ENCODE measurements at places on chromosomes 4 and X. TPM values are rescaled to one million over a fixed set of nuclear protein-coding genes. Genes with fewer than 3 reads are reported as not detected.

SRPX2 gene
- total RNA-seq, result 79.9 TPM

MAGED1 gene
- total RNA-seq, result 361 TPM

RBM47 gene
- 1.7 TPM for total RNA-seq

PLRG1 gene
- total RNA-seq, result 64.1 TPM

RAB33A gene
- not detected for total RNA-seq

AWAT2 gene
- total RNA-seq, result not detected

PWWP3B gene
- 1.7 TPM for total RNA-seq

BCORL1 gene
- 2.5 TPM for total RNA-seq

RADX gene
- 2.7 TPM for total RNA-seq

GPR50 gene
- not detected for total RNA-seq

SRPK3 gene
- total RNA-seq, result 0.24 TPM

NUDT6 gene
- total RNA-seq, result 7.5 TPM

PDZD4 gene
- total RNA-seq, result 0.48 TPM

ABCB7 gene
- total RNA-seq, result 32.6 TPM

SYTL5 gene
- total RNA-seq, result 1.4 TPM
